MG63 (cell line): ENCODE measurements at places on chromosomes 13 and 19. TPM values are rescaled to one million over a fixed set of nuclear protein-coding genes. Genes with fewer than 3 reads are reported as not detected.

DNA sequence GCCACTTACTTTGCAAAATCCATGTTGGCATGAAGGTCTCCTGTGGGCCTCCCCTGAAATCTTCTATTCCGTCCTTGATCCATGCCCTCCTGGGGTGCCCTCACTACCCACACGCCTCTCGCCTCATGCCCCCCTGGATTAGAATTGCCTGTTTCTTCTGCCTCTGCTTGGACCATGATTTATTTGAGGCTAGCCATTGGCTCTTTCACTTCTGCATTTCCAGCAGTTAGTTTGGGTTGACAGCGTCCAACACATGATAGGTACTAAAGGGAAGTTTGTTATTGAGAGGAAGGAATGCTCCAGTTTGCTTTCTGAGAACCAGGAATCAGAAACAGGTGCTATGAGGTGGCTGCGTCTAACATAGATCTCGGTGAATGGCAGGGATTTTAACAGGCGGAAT lies 30.5 kb upstream of the TPTE2 start:
- DNase-seq = no peak

GRCh38 chr13:48501705-48502104 lies 31.2 kb downstream of the RCBTB2 start:
- no peak for DNase-seq

DNA sequence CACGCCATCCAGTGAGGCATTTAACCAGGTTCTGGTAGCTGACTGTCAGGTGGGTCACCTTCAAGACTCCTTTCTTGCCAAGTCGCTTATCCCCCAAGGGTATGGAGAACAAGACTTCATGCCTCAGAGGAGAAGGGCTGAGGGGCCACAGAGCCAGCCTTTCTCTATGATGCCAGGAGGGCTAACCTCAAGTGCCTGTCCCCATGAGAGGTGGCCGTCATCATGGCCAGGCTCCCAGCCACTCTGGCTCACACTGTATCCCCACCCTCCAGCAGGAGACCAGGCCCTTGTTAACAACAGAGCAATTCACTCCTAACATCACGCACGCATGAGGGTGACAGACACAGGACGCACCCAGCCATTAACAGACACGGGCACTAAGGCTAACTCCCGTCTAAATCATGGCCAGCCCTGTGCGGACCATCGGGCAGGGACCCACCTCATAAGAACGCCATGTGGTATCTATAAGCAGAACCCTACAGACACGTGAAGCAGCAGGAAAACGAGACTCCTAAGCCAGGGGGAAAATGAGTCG lies 38.6 kb upstream of the ISYNA1 start:
- DNase-seq = no peak

GRCh38 chr13:56697011-56697410 lies 443.7 kb upstream of the PRR20A start:
- DNase-seq = no peak

DNA sequence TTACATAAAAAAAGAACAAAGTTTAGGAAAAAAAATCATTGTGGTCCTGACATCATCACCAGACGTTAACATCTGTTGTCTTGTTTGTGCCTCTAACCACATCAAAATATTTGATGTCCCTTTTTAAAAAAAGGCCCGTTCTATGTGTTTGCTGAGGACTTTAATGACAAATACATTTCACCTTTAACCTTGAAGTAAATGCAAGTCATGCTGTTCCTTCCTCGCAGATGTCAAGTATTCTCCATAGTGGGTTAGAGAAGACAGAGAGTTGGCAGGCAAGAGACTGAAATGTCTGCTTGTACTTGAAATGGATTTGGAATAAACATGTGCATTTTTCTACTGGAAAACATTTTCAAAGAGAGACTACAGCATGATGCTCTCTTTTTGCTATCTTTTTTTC lies 134.9 kb downstream of the FGF9 start:
- DNase-seq = no peak

GRCh38 chr13:112194167-112194530 lies 127.2 kb downstream of the SOX1 start:
- DNase-seq = no peak

- DNase-seq = peak; percentile 71
These were observed 2.6 kb downstream of the BBC3 start for GRCh38 chr19:47228168-47228936.

DNA sequence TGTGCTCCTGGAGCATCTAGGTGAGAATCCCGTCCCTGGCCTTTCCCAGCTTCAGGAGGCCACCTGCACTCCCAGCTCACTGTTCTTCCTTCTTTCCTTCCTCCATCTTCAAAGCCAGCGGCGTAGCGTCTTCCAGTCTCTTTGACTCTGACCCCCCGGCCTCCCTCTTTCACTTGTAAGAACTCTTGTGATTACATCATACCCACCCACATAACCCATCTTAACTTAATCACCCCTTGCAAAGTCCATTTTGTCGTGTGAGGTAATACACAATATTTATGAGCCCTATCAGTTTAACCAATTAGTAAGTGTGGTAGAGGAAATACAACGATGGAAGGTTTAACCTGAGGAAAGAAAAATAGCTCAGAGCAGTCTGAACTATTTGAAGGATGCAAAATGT lies 4.6 kb upstream of the CDC16 start:
- no peak for DNase-seq

- DNase-seq = peak; percentile 38
These were observed 16.0 kb upstream of the MRI1 start for GRCh38 chr19:13748169-13748828.

GRCh38 chr19:29636553-29637360 lies 28.5 kb upstream of the PLEKHF1 start:
- DNase-seq = no peak

- DNase-seq = no peak
These were observed 1831.5 kb upstream of the MIR17HG start for GRCh38 chr13:89515948-89516347.

GRCh38 chr13:26847281-26847680 lies 86.7 kb upstream of the GPR12 start:
- no peak for DNase-seq

DNA sequence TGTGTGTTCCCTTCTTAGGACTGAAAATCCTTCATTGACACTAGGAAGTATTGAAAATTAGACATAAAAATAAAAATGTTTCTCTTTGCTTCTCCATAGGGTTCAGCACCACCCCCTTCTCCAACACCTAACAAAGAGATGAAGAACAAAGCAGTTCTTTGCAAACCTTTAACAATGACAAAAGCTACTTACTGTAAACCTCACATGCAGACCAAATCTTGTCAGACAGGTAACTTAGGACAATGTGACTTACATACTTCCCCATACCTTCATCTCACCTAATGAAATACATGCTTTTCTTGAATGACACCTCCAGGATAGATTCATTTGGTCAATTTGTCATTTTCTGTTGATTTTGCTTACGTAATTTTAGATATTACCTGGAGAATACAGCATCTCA lies 99.9 kb downstream of the ZMYM2 start:
- DNase-seq = no peak

DNA sequence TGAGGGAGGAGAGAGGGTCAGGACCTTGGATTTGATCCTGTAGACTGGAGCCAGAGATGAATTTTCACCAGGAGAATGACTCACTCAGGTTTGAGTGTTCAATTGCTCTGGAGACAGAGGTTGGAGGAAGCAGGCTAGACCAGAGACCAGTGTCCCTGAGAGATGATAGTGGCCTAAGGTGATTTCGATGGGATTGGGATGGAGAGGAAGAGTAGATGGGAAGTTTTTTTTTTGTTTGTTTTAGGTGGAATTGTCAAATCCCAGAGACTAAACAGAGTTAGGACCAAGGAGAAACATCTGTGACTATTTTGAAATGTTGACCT lies 2.3 kb downstream of the CEBPG start:
- DNase-seq = no peak

- DNase-seq = no peak
These were observed 2.0 kb upstream of the VPS36 start for GRCh38 chr13:52452470-52452869.

DNA sequence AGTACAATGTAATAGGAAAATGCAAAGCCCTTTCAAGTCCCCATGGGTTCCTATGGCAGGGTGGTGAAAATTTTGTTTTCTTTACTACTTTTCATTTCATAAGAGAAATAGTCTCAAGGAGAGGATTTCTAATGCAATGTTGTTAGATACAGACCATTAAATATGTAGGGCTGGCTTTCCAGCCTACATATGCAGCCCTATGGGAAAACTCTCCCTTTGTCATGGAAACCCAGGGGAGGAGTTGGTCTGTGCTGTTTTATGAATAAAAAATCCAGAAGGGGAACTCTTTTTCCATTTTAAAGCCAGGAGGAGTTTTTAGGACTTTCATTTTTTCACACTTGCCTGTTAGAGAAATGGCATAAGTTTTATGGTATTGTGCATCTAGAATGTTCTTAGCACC lies 119.6 kb downstream of the DCT start:
- DNase-seq = no peak

- DNase-seq = no peak
These were observed 19.3 kb downstream of the AP1M1 start for GRCh38 chr19:16216744-16217670.

The LIG4 gene
- total RNA-seq = 6.4 and 9.2 TPM in 2 replicates

The MED29 gene
- total RNA-seq = 18.1 and 26.5 TPM in 2 replicates

The RNF113B gene
- total RNA-seq = not detected in 2 replicates

The SNAPC2 gene
- 39.9 and 45.1 TPM in 2 replicates for total RNA-seq
